ENCODE measurements at places on chromosomes 3 and 15. TPM values are rescaled to one million over a fixed set of nuclear protein-coding genes. Genes with fewer than 3 reads are reported as not detected.

CCNB2 gene
- 27.2 TPM for total RNA-seq

TMEM108 gene
- total RNA-seq, result 0.32 TPM

TMEM207 gene
- total RNA-seq, result not detected

TERC gene
- total RNA-seq, result 175 TPM

DAZL gene
- total RNA-seq, result not detected

STAC gene
- 0.32 TPM for total RNA-seq

DUOXA1 gene
- total RNA-seq, result not detected

THAP10 gene
- 2.6 TPM for total RNA-seq

WDR72 gene
- not detected for total RNA-seq

FAM3D gene
- total RNA-seq, result not detected

PBRM1 gene
- total RNA-seq, result 74.3 TPM

CASR gene
- total RNA-seq, result not detected

PARP3 gene
- 25.1 TPM for total RNA-seq

COPS2 gene
- total RNA-seq, result 63.1 TPM

NR2E3 gene
- 0.97 TPM for total RNA-seq

SLC9C1 gene
- not detected for total RNA-seq

SPTBN5 gene
- total RNA-seq, result 0.32 TPM

INKA1 gene
- total RNA-seq, result 11.0 TPM
